Tibial nerve (tissue), 4 donors: ENCODE measurements at places on chromosomes 1 and 21. TPM values are rescaled to one million over a fixed set of nuclear protein-coding genes. Genes with fewer than 3 reads are reported as not detected.

CDA gene
- total RNA-seq: 2.5 TPM

ILDR2 gene
- total RNA-seq: 4.4 TPM

LIPI gene
- total RNA-seq: not detected

HENMT1 gene
- 1.2 TPM for total RNA-seq

TFF3 gene
- total RNA-seq: 21.1 TPM

MXRA8 gene
- total RNA-seq: 351 TPM

HHAT gene
- total RNA-seq: 5.4 TPM

TDRD5 gene
- 0.44 TPM for total RNA-seq

LCE3D gene
- not detected for total RNA-seq

SLC35F3 gene
- total RNA-seq: not detected

RCC1 gene
- total RNA-seq: 16.5 TPM

MAB21L3 gene
- total RNA-seq: not detected

S100A7 gene
- total RNA-seq: not detected
